ENCODE measurements at places on chromosomes 3 and 15. TPM values are rescaled to one million over a fixed set of nuclear protein-coding genes. Genes with fewer than 3 reads are reported as not detected.

GRCh38 chr15:70866982-70867641, 13.2 kb upstream of the LARP6 start:
- peak overlapping the region; percentile 32 for H3K27ac ChIP-seq
- no peak overlapping the region for H3K4me3 ChIP-seq

DNA sequence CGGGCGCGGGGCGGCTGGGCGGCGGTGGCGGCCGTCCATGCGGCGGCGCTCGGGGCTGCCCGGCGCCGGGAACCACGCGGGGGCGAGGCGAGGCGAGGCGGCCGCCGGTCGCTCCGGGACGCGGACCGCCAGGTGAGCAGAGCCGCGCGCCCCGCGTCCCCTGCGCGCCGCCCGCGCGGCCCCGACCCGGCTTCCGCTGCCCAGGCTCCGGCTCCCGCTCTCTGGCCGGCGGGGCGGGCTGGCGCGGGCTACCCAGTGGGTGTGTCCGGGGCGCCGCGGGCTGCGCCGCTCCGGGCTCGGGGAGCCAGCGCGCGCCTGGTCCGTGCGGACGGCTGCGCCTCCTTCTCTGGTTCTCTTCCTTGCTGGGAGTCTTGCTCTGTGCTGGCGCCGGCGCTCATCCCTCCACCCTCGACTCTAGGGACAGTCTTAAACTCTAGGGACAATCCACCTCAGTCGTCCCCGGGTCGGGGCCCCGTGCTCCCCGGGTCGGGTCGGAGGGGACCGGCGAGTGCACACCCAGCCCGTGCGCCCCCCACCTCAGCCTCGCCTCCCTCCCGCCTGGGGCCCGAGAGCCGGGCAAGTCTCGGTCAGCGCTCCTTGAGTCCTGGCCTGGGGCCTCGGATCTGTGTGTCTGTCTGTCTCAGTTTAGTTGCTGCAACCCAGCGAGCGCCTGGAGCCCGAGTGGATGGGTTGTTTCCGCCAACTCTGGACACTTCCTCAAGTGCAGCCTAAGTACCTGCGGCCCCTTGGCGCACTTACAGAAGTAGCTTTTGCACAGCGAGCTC, 488 bp downstream of the THSD4 start:
- no peaks in the 10 kb centered on the region for H3K36me3 ChIP-seq
- DNase-seq: peak; percentile 71
- H3K4me1 ChIP-seq: peaks cover 3% of the 10 kb centered on the region
- peak overlapping the region; percentile 58 for H3K4me3 ChIP-seq
- H3K27ac ChIP-seq: peak overlapping the region; percentile 86
- H3K27me3 ChIP-seq: peaks cover 8% of the 10 kb centered on the region

The ANKRD34C gene
- total RNA-seq: not detected

- H3K4me1 ChIP-seq: peaks cover 29% of the 10 kb centered on the region
- H3K27ac ChIP-seq: peak overlapping the region; percentile 70
- H3K27me3 ChIP-seq: no peaks in the 10 kb centered on the region
- DNase-seq: peak; percentile 93
- H3K36me3 ChIP-seq: no peaks in the 10 kb centered on the region
- H3K4me3 ChIP-seq: no peak overlapping the region
These were observed 40.0 kb downstream of the PTPN23 start for GRCh38 chr3:47420511-47421484.

DNA sequence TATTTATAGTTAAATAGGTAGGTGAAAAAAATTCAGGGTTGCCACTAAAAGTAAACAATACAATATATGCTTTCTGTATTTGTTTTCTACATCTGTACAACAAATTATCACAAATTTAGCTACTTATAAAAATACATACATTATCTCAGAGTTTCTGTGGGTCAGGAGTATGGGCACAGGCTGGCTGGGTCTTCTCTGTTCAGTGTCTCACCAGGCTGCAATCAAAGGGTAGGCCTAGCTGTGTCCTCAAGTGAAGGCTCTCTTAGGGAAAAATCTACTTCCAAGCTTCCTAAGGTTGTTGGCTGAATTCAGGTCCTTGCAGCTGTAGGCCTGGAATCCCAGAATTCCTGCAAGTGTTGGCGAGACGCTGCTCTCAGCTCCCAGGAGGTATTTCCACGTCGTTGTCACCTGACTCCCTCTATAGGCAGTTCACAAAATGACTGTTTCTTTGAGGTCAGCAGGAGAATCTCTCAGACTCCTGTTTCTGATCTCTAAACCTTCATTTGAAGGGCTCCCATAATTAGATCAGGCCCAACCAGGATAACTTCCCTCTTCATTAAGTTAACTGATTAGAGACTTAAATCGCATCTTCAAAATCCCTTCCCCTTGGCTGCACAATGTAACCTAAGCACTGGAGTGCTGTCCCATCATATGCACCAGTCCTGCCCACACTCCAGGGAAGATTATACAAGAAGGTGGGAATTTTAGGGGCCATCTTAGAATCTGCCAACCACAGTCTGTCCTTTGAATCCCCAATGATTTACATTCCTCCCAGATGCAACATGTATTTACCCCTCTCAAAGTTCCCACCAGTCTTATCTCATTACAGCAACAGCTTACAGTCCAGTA, 296.6 kb downstream of the SUCLG2 start:
- no peak for DNase-seq
- no peaks in the 10 kb centered on the region for H3K4me1 ChIP-seq
- no peaks in the 10 kb centered on the region for H3K36me3 ChIP-seq
- no peak overlapping the region for H3K27ac ChIP-seq
- H3K27me3 ChIP-seq: no peaks in the 10 kb centered on the region
